ENCODE measurements at places on chromosomes 6 and 20.

DNA sequence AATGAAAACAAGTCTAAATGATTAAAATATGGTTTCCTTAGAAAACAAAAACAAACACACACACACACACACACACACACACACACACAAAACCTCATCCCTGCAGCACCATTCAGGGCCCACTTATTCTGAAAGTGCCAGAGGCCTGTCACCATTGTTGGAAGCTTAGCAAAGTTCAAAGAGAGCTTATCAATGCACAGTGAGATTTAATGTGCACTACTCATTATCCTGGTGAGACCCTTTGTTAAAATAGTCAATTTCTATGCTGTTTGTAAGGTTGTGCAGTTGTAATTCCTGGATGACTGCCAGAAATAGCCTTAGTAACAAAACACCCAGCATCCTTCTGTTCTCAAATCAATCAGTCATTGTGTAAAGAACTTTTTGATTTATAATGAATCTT lies 482.9 kb downstream of the GRIK2 start:
- DNase-seq = no peak

GRCh38 chr20:23082846-23083552 lies 3.1 kb downstream of the CD93 start:
- DNase-seq = no peak

DNA sequence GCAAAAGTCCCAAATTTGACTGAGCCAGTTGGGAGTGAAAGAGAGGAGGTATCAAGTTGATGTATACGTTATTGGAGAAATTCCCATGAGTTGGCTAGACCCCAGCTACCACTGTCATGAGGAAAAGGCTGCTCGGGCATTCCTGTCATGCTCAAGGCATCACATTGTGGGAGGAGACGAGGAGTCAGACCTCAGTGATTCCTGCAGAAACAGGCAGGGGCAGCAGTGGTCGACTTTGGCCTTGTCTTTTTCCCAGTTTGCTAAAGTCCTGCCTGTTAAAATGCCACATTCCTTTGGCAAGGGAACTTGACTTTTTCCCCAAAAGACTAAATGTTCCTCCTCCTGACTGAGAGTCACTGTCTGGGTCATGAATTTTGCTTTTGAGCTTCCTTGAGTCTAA lies 295.5 kb upstream of the HS3ST5 start:
- DNase-seq = peak; percentile 30

GRCh38 chr20:13271098-13271497 lies 50.0 kb downstream of the ISM1 start:
- no peak for DNase-seq

DNA sequence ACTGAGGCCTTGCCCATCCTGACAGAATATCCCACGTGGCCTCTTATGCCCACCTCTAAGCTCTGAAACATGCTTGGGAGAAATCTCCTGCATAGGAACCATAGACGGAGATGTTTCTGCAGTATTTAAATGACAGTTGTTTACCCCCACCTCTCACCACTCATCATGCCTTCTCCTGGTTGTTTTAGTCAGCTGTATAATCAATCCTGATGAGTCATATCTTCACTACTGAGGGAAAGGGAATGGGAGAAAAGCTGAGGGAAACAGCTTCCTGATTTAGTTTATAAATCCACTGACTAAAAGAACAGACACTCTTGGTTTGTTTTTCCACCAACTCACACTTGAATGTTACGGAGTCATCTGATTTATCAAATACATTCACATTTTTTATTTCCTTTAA lies 113.2 kb upstream of the TENT5A start:
- DNase-seq = peak; percentile 84

All from fibroblast of skin of right biceps (primary cell).